Placental pericyte (primary cell): ENCODE measurements at places on chromosomes 11 and 22. TPM values are rescaled to one million over a fixed set of nuclear protein-coding genes. Genes with fewer than 3 reads are reported as not detected.

Gene TREH
- not detected in 2 replicates for total RNA-seq

Gene TRIM48
- total RNA-seq: not detected in 2 replicates

Gene SMCO4
- 2.7 and 11.4 TPM in 2 replicates for total RNA-seq

Gene MRGPRX3
- 0.14 TPM in 1 of 2 replicates, not detected in the other for total RNA-seq

Gene CYTH4
- 0.86 TPM in 1 of 2 replicates, not detected in the other for total RNA-seq

Gene OR5B21
- 2.0 TPM in 1 of 2 replicates, not detected in the other for total RNA-seq

Gene MUC2
- total RNA-seq: not detected in 2 replicates
